ENCODE measurements at places on chromosomes 7 and 10.

- no peaks in the 10 kb centered on the region for H3K4me1 ChIP-seq
- no peak for DNase-seq
- no peak overlapping the region for H3K4me3 ChIP-seq
- H3K27ac ChIP-seq = no peak overlapping the region
These were observed 79.0 kb upstream of the LSM8 start for GRCh38 chr7:118104812-118105441.

- no peak overlapping the region for H3K27ac ChIP-seq
- no peaks in the 10 kb centered on the region for H3K4me1 ChIP-seq
- H3K27me3 ChIP-seq = no peaks in the 10 kb centered on the region
- no peak for DNase-seq
These were observed 19.3 kb downstream of the VKORC1L1 start for GRCh38 chr7:65892161-65892560.

DNA sequence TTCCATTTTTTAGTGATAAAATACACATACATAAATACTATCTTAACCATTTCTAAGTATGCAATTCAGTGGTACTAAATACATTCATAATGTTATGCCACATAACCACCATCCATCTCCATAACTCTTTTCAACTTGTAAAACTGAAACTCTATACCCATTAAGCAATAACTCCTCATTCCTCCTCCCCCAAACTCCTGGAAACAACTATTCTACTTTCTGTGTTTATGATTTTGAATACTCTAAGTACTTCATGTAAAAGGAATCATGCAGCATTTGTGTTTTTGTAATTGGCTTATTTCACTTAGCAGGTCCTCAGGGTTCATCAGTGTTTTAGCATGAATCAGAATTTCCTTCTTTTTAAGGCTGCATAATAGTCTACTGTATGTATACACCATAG is 131.8 kb downstream of the TES start:
- no peak overlapping the region for H3K27ac ChIP-seq
- no peaks in the 10 kb centered on the region for H3K4me1 ChIP-seq
- DNase-seq = no peak
- H3K27me3 ChIP-seq = no peaks in the 10 kb centered on the region
- no peak overlapping the region for H3K4me3 ChIP-seq

- H3K4me1 ChIP-seq = peaks cover 6% of the 10 kb centered on the region
- no peaks in the 10 kb centered on the region for H3K36me3 ChIP-seq
- DNase-seq = no peak
These were observed at the start of gene CDH23 for GRCh38 chr10:71396711-71397295. CDH23 (plus strand) TSS chr10:71396920; CDS start chr10:71439832, 42,912 bp downstream.

DNA sequence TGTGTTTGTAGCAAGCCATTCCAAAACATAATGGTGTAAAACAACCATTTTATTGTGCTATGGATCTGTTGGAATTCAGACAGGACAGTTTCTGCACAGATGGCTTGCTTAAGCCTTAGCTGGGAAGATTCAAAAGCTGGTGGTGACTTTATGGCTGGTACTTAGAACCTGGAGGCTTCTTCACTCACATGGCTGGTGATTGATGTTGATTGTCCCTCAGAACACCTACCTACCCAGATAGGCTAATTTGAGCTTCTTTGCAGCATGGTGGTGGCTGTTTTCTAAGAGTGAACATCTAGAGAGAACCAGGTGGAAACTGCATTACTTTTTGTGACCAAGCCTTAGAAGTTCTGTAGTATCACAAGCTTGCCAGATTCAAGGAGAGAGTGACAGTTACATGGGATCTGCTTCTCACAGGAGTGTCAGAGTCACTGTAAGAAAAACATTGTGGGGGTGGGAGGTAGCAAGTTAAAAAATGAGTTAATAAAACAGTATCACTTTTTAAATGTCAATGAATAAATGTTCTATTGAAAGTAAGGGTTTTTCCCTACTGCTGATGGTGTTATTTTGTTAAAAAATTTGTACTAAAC is 7.1 kb downstream of the R3HCC1L start:
- DNase-seq = no peak
- H3K4me1 ChIP-seq = peaks cover 32% of the 10 kb centered on the region
- H3K36me3 ChIP-seq = peaks cover 30% of the 10 kb centered on the region
- H3K27ac ChIP-seq = no peak overlapping the region
- H3K4me3 ChIP-seq = no peak overlapping the region

GRCh38 chr10:23110722-23111516 is 15.5 kb downstream of the MSRB2 start:
- no peak for DNase-seq
- no peaks in the 10 kb centered on the region for H3K4me1 ChIP-seq
- H3K4me3 ChIP-seq = no peak overlapping the region

DNA sequence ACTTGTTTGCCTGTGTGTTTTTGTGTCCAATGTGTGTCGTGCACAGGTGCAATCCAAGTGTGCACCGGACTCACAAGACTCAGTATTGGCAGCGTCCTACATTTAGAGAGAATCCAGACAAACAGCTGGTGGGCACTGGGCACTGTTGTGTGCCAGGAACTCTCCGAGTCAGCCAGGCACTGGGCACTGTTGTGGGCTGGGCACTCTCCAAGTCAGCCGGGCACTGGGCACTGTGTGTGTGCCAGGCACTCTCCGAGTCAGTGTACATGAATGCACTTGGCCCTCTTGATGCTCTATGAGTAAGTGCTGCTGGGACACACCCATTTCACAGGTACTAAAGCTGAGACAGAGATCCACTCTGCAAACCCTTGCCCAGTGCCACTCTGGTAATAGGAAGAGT is 303.5 kb downstream of the PTPRN2 start:
- H3K4me3 ChIP-seq = no peak overlapping the region
- no peaks in the 10 kb centered on the region for H3K36me3 ChIP-seq
- no peaks in the 10 kb centered on the region for H3K27me3 ChIP-seq
- no peaks in the 10 kb centered on the region for H3K4me1 ChIP-seq
- no peak for DNase-seq

DNA sequence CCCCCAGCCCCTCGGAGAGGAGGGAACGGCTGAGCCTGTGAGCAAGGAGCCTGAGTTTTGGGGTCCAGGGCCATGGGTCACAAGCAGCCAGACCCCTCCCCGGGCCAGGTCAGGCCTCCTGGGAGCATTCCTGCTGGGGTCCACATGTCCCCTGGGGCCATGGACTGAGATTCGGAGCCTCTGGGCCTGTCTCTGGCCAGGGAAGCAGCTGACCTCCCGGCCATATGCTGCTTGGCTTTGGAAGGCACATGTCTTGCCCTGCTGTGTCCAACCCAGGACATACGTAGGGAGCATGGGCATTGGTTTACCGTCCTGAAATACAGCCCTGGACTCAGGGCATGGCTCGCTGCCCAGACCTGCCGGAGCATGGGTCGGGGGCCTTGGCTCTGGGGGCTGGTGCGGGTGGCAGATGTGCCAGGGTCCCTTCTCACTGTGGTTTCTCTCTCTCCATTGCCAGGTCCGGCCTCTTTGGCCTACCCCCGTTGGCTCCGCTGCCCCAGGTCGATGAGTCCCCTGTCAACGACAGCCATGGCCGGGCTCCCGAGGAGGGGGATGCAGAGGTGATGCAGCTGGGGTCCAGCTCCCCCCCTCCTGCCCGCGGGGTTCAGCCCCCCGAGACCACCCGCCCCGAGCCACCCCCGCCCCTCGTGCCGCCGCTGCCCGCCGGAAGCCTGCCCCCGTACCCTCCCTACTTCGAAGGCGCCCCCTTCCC is 7.3 kb downstream of the PWWP2B start:
- H3K4me3 ChIP-seq = no peak overlapping the region
- H3K36me3 ChIP-seq = peaks cover 12% of the 10 kb centered on the region

DNA sequence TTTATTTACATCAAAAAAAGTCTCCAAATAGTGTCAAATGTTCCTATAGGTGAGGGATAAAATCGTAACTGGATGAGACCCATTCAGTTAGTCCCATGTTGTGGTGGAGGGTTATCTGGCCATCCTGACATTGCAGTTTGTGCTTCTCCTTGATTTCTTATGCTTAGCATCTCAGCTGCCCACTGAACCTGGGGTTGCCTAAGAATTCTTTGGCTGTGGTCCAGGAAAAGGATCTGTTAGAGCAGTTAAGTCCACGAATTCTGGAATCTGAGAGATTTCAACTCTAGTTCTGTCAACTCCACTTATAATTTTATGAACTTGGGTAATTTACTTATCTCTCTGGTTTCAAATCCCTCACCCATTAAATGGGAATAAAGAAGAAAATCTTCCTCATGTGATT is 1673.4 kb downstream of the REEP3 start:
- H3K27ac ChIP-seq = no peak overlapping the region
- no peak overlapping the region for H3K4me3 ChIP-seq
- DNase-seq = no peak
- H3K36me3 ChIP-seq = no peaks in the 10 kb centered on the region
- H3K4me1 ChIP-seq = no peaks in the 10 kb centered on the region
- no peaks in the 10 kb centered on the region for H3K27me3 ChIP-seq

DNA sequence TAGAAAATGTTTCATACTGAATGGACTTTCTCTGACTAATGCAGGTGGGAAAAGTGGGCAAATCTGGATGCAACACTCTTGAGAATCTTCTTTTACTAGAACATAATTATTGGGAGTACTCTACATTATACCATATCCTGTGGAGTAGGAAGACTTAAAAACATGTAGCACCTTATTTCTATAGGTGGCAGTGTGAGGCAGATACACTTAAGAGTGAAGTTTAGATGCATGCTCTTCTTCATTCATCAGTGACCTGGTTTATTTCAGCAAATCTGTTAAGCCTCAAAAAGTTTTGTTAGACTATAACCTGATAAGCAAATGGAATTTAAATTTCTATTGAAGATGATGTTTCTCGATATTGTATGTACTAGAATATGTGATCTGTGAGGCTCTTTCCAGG is 1087.1 kb upstream of the LRRN3 start:
- H3K4me3 ChIP-seq = no peak overlapping the region
- no peaks in the 10 kb centered on the region for H3K4me1 ChIP-seq
- no peaks in the 10 kb centered on the region for H3K36me3 ChIP-seq
- H3K27ac ChIP-seq = no peak overlapping the region
